ENCODE measurements at places on chromosomes 6 and 20.

DNA sequence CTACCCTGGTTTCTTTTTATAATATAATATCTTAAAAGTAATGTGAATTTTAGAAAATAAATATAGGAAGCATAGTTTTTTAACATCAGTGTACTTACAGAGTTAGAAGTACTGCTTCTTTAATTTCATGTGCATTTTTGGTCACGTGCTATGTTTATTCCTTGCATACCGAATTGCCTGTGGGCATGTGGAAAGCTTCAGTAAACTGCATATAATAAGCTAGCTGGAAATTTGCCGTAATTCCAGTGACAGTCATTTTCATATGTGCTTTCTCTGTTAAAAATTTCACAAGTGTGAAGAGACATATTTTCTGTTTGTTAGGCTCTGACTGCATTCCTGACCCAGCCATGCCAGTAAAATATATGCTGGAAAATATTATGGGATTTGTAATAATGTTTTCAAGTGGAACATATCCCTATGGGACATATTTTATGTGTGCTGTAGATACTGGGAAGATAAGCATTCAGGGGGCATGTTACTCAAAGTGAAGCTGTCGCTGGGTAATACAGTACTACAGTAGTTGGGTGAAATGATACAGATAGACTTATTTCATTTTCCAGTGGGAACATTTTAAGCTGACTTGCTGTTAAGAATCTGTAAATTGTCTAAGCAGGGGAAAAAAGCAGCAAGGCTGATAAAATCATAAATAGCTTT, 616.7 kb downstream of the FRK start:
- H3K36me3 ChIP-seq: no peaks in the 10 kb centered on the region
- H3K27ac ChIP-seq: no peak overlapping the region
- H3K4me3 ChIP-seq: no peak overlapping the region
- H3K4me1 ChIP-seq: no peaks in the 10 kb centered on the region

DNA sequence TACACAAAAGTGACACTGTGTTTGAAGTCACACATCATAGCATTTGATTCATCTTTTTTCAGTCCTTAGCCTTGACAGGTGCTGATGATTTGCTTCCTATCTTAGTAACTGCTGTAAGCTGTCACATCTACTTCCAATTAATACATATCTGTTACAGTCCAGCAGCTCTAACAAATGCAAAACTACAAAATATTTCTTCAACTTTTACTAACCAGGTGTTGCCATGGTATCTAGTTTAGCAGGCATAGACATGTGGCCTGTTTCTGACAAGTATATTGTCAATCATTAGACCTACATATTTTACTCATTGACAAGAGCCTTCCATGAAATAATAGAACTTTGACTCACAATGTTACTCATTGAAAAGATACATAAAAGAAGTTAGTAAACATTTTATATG, 1159.7 kb downstream of the GRIK2 start:
- no peaks in the 10 kb centered on the region for H3K4me1 ChIP-seq
- no peak overlapping the region for H3K27ac ChIP-seq
- H3K4me3 ChIP-seq: no peak overlapping the region

GRCh38 chr6:15519681-15520080, 143.1 kb downstream of the DTNBP1 start:
- H3K27ac ChIP-seq: no peak overlapping the region
- no peak overlapping the region for H3K4me3 ChIP-seq
- no peaks in the 10 kb centered on the region for H3K27me3 ChIP-seq
- DNase-seq: no peak

GRCh38 chr20:45343532-45344167, 4.6 kb downstream of the SDC4 start:
- peaks cover 41% of the 10 kb centered on the region for H3K4me1 ChIP-seq
- H3K4me3 ChIP-seq: no peak overlapping the region
- no peak overlapping the region for H3K27ac ChIP-seq
- peaks cover 2% of the 10 kb centered on the region for H3K36me3 ChIP-seq

DNA sequence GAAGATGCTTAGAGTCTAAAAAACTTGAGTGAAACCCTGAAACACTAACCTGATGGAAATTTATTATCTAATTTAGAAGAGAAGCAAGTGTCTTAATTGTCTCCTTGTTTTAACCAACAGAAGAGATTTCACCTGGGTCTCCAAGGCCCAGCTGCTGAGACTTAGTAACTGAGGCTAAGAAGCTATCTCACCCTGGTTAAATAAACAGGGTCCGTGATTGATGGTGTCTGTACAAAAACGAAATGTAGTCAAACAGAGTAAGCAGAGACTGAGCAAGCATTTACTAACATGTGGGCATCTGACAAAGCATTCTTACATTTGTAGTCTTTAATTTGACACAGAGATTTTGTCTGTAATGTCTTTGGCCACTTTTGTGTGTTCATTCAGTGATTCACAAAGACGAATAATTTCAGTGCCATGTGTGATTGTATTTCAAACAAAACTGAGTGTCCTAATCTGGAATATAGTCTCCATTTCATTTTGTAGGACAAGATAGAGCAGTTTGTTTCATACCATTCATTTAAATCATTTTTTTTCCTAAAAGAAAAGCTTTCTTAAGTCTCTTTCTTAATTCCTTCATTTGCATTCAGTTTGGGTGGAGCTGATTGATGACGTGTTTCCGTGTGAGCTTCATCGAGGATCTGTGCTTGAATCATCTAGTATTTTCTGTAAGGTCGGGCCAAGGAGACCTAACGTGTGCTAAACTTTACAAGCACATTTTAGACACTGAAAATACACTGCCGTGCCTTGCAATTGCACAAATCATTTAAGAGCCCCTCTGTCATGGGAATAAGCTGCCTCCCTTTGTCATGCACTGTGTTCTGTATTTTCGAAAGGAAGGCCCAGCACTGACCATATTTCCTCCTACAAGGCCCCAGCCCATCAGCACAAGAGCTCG, 170.6 kb upstream of the QKI start:
- no peak overlapping the region for H3K27ac ChIP-seq
- no peak for DNase-seq
- H3K4me3 ChIP-seq: no peak overlapping the region

- H3K36me3 ChIP-seq: no peaks in the 10 kb centered on the region
- H3K27ac ChIP-seq: no peak overlapping the region
- H3K4me3 ChIP-seq: no peak overlapping the region
These were observed 378.5 kb downstream of the RFPL4B start for GRCh38 chr6:112725541-112726085.

- no peaks in the 10 kb centered on the region for H3K36me3 ChIP-seq
- no peaks in the 10 kb centered on the region for H3K27me3 ChIP-seq
- no peak overlapping the region for H3K4me3 ChIP-seq
- DNase-seq: no peak
- H3K27ac ChIP-seq: no peak overlapping the region
These were observed 78.1 kb upstream of the EZR start for GRCh38 chr6:158897236-158897635.

DNA sequence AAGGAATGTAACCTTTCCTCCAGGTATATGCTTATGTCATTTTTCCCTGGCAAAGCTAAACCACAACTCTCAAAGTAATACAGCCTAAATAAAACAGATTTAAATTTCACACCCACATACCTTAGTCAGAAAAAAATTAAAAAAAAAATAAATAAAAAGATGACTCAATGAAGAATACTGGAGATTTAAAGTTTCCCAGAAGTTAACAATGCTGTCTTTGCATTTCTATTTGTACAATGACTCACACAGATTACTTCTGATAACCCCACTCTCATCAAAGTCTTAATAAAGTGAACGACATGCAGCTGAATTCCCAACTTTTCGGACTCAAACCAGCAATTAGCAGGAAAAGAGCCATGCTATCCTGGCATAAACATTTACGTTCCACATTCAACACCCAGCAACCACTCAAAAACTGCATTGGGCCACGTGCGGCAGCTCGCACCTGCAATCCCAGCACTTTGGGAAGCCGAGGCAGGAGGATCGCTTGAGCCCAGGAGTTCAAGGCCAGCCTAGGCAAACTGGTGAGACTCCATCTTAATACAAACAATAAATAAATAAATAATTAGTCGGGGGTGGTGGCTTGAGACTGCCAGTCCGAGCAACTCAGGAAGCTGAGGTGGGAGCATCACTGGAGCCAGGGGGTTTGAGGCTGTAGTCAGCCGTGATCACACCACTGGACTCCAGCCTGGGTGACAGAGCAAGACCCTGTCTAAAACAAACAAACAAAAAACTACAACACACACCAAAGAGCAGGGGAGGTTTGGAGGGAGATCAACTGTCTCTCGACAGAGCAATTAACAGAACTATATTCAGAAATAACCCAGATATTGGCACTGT, 130.5 kb downstream of the WDR27 start:
- no peak overlapping the region for H3K4me3 ChIP-seq
- no peaks in the 10 kb centered on the region for H3K36me3 ChIP-seq
- DNase-seq: no peak
- H3K27ac ChIP-seq: no peak overlapping the region
- H3K27me3 ChIP-seq: no peaks in the 10 kb centered on the region
- H3K4me1 ChIP-seq: peaks cover 16% of the 10 kb centered on the region

DNA sequence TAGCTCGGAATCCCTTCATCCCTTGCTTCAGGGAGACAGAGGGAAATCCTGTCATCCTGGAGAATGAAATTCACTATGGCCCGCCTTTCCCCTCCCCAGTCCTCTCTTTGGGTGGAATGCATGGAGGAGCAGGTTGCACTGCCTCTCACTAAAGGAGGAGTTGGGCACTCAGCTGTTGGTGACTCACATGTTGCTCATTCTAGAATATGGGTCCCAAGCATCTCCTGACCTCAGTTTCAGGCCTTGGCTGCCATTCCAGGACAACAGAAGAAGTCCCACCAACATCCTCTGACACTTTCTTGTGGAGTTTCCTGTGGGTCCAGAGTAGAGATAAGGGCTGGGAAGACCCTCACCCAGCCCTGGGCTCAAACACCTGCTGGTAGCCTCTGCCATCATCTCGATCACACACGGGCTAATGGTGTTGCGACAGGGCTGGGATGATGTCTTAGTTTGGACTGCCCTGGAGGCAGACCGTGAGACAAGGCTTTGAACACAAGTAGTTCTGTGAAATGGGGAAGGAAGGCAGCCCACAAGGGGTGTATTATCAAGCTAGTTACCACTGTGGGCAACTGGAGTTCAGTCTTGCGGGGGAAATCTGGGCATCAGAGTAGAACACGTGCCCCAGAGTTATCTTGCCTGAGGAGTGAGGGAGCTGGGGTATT, 52.4 kb upstream of the RNF24 start:
- no peak overlapping the region for H3K27ac ChIP-seq
- no peaks in the 10 kb centered on the region for H3K27me3 ChIP-seq
- no peaks in the 10 kb centered on the region for H3K36me3 ChIP-seq
- H3K4me3 ChIP-seq: no peak overlapping the region

- peaks cover 48% of the 10 kb centered on the region for H3K4me1 ChIP-seq
- H3K27ac ChIP-seq: peak within 1 kb of the TSS; percentile 98
- DNase-seq: peak; percentile 79
- H3K36me3 ChIP-seq: peaks cover 38% of the 10 kb centered on the region
These were observed at the start of gene IRF4 for GRCh38 chr6:391559-392440. Gene IRF4, plus strand, starts transcription at chr6:391752. Its CDS starts 1,401 bp downstream, at chr6:393153.

GRCh38 chr6:90266905-90267621, 29.6 kb downstream of the BACH2 start:
- H3K27ac ChIP-seq: peak overlapping the region; percentile 65
- H3K36me3 ChIP-seq: peaks cover 47% of the 10 kb centered on the region
- H3K4me3 ChIP-seq: peak overlapping the region; percentile 56
- DNase-seq: no peak
- no peaks in the 10 kb centered on the region for H3K27me3 ChIP-seq

DNA sequence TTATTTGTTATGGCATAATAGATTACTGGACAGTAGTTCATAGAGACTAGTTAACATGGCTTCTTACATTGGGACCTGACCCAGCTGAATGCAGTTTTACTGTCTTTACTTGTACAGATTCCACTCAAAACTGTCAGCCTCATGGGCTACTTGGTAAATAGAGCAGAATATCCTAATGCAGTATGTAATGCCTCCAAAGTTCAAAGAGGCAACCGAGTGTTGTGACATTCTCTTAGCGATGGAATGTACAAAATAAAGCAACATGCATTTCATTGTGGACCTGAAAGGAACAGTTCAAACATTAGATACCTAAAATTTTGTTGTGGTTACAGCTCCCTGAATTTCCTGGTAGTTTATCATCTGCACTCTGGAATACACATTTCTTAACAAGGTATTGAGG, 29.1 kb upstream of the RGS17 start:
- DNase-seq: no peak
- H3K36me3 ChIP-seq: no peaks in the 10 kb centered on the region
- H3K4me3 ChIP-seq: no peak overlapping the region

Data from T-helper 2 cell treated with Interferon-gamma antibody and Interleukin-4, amounts not matched to agents 5 μg/mL and 100 μg/mL, for 36 hours (primary cell).